ENCODE measurements at places on chromosomes 3 and 15.

DNA sequence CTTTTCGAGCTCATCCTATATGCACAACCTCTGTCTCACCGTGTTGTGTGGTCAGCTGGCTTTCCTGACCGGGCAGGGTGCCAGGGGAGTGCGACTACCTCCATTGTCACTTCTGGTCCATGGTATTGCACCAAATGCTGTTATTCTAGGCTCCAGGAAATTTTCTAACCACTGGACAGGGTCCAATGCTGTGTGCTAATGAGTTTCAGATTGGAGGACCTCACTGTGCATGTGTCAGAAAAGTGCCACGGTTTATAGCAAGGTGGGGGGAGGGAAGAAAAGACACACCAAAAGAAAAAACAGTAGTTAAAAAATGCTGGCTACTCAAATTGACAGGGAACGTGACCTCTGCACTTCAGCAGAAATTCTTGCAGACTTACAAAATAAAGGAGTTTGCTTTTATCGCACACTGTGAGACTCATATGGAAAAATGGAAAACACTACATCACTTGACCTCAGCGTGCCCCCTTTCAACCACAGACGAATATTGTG lies 480.1 kb downstream of the FOXP1 start:
- DNase-seq, result peak; percentile 29

DNA sequence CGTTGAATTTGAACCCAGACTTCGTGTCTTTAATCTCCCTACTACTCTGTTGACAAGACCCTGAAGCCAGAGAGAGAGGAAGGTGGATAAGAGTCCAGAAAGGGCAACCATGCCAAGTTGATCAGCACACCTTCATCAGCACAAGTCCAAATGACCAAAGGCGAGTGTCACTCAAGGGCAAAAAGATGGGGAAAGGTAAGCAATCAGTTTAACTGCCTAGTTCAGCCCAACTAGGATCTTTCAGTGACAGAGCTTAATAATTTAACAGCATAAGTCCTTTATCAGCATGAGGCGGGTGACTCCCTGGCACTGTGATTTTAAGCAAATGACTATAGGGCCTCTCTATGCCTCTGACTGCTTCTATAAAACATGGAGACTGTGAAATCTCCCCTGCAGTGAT lies 6.2 kb downstream of the SUCLG2 start:
- DNase-seq, result no peak

DNA sequence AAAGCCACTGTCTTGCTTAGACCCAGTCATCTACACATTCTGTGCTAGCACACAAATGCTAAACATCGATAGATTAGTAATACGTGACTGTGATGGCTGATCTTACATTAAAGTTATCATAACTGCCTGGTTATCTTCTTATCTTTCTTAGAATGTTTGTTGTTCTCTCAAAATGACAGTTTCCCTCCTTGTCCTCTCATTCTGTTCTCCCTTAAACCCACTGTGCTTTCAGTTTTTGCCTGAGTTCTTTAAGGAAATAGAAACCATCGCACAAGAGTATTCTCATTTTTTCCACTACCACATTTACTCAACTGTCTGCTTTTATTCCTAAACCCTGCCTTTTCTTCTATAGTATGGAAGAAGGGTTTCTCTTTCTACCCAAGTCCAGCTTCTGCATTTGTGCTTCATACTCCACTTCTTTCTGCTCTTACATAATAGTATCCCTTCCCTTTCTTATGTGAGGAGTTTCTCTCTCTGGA lies 17.1 kb downstream of the STX19 start:
- no peak for DNase-seq

DNA sequence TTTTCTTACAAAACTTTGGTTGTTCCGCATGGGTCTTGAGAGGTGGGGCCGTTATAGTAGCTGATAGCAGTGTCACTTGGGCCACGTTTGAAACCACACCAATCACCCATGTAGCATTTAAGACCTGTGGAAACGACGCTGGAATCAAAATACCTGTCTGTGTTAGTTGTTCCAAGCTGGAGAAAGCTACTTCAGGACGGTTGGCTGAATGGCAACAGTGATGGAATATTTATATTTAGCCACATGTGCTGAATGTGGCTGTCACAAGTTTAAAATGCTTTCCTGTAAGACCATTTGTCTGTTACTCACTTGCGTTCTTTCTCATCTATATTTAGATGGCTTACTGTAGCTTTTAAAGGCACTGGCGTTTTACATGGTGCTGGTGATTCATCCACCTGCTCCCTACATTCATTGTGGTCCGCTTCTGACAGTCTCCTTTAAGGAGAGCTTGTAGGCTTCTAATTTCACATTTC lies 1.4 kb downstream of the DNAJA4 start:
- DNase-seq, result no peak

DNA sequence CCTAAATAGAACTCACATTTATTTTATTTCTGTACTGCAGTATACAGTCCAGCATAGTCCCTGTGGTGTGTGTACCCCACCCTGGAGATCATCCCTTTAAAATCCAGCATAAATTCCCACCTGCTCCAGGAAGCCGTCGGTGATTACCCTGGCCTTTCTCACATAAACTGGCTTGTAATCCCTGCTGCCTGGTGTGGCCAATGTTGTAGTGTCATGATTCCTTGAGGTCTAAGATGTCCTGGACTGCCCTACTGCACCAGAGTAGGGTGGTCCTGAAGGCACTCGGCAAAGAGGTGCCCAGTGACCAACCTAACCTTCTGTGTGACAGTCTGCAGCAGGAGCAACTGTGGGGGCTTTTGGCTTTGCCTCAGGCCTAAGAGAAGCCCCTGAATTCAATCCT lies 58.9 kb downstream of the ITGA11 start:
- no peak for DNase-seq

DNA sequence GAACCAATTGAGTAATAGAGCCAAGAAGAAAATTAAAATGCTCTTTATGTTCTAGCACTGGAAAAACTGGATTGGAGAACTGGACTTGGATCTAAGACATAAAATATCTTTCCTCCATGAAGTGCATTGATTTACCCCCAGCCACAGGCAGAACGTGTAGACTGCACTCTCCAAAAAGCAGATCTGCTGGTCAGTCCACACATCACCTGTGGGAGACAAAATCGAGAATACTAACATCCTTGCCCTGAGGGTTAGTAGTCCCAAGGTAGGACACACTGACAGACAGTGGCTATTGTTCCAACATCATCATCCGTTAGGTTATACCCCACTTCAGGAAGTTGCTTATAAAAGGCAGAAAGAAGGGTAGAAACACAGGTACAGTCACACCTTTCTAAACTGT lies 257.1 kb upstream of the STT3B start:
- no peak for DNase-seq

- no peak for DNase-seq
These were observed 25.2 kb downstream of the COLQ start for GRCh38 chr3:15496341-15496664.

DNA sequence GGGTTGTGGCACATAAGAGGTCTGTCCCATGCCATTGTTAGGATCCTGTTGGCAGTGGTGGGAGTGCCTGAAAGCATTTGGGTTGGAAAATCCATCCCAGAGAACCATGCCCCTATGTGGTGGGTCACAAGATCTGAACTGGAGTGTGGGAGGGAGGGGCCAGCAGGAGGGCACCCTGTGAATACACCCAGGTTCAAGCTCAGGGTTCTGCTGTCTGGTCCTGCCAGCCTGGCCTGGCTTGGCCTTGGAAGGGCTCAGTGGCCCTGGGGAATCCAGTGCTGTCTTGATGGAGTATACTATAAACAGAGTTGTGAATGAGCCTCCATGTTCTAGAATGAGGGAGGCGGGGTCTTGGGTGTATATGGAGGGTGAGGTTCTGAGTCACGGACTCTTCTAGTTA lies 11.8 kb downstream of the ANKDD1A start:
- DNase-seq, result no peak

- no peak for DNase-seq
These were observed 71.9 kb downstream of the DCUN1D1 start for GRCh38 chr3:182908471-182908870.

DNA sequence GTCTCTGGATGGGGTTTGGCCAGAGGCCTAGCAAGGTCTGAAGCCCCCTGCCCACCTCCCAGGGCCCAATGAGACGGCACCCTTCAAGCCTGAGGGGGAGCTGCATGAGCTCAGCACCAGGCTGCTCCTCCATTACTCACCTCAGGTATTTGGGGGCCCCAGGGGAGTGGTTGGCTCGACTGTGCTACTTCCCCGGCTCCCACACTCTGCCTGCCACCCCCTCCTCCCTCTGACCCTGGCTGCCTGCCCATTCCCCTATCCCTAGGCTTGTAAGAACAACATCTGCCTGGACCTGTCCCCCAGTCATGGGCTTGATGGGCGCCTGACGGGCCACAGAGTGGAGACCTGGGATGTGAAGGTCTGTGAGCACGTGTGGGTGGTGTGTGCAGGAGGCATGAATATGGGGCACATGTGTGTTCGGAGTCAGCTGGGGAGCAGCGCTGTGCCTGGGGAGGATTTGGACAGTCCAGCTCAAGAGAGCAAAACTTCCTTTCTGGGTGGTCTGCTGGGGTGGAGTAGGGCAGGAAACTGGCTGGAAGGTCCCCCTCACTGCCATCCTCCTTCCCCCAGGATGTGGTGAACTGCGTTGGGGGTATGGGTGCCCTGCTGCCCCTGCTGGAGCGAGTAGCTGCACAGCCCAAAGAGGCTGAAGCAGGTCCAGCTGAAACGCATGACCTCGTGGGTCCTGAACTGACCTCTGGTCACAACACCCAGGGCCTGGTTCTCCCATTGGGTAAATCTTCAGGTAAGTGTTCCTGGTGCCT lies 17.4 kb downstream of the NBEAL2 start:
- DNase-seq, result no peak

- no peak for DNase-seq
These were observed 500.7 kb upstream of the ARRDC4 start for GRCh38 chr15:97459771-97460170.

DNA sequence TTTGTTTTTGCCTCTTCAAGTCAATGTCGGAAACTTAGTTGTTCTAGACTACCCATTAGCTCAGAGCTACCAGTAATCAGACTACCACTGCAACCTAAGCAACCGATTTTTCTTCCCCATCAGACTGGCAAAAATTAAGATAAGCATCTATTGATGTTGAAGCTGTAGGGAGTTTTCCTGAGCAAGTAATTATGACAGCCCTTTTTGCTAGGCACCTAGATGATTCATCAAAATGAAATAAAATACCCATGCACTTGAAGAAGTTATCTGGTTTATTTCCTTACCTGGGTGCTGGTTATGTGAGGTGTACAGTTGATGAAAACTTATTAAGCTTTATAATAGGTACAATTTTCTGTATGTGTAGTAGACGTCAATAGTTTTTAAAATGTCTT lies 554 bp upstream of the COMMD4 start:
- DNase-seq, result no peak

GRCh38 chr3:169811631-169812331 lies 889 bp upstream of the LRRIQ4 start:
- no peak for DNase-seq

- no peak for DNase-seq
These were observed 21.7 kb upstream of the ARID3B start for GRCh38 chr15:74519311-74519710.

- no peak for DNase-seq
These were observed 3.5 kb downstream of the HDC start for GRCh38 chr15:50261981-50262380.

GRCh38 chr3:140712301-140712700 lies 34.4 kb downstream of the TRIM42 start:
- no peak for DNase-seq

DNA sequence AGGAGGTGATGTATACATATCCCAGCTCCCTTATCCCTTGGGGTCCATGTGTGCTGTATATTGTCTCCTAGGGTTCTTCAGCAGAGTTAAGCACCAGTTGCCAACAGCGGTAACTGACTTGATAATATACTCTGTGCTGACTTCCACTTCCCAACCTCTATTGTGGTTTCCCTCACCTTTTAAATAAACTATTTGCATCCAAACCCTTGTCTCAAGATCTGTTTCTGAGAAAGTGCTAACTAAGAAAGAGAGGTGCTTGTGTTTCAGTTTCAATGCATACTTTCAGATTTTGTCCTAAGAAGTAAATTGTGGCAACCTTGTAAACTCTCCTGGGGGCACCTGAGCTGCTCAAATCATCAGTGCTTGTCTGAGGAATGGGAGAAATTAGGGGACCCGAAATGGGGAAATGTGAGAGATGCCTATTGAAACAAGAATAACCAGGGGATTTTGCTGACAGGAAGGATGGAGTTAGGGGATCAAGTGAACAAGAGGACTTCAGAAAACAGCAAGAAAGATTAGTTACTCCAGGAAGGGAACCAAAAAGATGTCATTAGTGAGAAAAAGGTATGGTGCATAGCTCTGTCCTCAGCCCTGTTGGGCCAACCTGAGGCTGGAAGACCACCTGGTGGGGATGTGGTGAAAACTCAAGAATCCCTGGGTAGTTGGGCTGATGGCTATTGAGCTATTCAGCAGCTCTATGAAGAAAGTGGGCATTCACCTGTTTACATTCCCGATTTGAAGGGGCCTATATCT lies 50.9 kb upstream of the MRPL3 start:
- DNase-seq, result no peak

DNA sequence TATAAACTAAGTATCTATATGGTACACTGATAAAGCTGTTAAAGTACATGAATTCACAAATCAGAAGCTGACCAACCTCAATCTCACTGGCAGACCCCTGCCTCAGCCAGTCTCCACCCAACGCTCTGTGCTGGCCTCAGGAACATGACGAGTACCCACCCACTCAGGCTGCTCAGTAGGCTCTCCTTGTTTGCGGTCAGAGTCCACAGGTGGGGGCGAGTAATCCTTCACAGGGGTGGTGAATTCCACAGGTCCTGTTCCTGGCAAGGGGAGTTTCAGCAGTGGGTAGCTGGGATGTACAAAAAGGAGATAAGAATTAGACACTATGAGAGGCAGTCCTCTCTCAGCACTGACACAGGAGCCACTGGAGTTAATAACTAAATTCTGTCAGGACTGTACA lies 40.9 kb downstream of the SCAP start:
- no peak for DNase-seq

DNA sequence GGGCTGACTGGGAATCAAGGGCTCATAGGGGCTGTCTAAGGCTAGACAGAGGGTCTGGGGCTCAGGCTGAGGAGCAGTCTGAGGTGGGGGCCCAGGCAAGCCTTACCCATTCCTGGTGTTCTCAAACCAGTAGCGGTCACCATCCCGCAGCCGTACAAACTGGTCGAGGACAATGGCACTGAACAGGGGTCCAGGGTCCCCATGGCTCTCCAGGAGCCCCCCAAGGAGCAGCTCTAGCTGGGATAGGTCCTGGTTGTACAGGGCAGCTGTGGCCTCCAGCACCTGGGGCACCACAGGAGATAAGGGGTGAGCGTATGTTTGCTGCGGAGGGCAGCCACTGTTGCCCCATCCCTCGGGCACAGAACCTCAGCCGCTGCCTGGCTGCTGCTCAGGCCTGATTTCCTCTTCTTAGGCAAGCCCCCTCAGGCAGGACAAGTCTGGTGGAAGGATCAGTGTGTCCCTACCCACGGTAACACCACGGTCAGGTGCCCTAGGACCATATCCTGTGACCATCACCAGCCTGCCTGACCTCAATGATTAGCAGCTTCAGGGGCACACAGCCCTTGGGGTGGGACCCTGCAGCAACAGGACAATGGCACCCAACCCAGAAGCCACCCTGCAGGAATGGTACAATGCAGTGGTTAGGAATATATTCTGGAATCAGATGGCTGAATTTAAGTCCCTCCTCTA lies 5.9 kb downstream of the DUOX2 start:
- DNase-seq, result no peak
